ENCODE measurements at places on chromosomes 16 and 17.

GRCh38 chr17:30475206-30475605 lies 2.0 kb upstream of the GOSR1 start:
- no peak for DNase-seq

- no peak for DNase-seq
Observed at GRCh38 chr16:12590963-12591362, 212.7 kb downstream of the CPPED1 start.

GRCh38 chr17:72456075-72456474 lies 335.3 kb downstream of the SOX9 start:
- DNase-seq: no peak

- no peak for DNase-seq
Observed at GRCh38 chr17:752620-753219, 656 bp upstream of the GEMIN4 start.

GRCh38 chr16:5066511-5066910 lies 755 bp upstream of the C16orf89 start:
- no peak for DNase-seq

DNA sequence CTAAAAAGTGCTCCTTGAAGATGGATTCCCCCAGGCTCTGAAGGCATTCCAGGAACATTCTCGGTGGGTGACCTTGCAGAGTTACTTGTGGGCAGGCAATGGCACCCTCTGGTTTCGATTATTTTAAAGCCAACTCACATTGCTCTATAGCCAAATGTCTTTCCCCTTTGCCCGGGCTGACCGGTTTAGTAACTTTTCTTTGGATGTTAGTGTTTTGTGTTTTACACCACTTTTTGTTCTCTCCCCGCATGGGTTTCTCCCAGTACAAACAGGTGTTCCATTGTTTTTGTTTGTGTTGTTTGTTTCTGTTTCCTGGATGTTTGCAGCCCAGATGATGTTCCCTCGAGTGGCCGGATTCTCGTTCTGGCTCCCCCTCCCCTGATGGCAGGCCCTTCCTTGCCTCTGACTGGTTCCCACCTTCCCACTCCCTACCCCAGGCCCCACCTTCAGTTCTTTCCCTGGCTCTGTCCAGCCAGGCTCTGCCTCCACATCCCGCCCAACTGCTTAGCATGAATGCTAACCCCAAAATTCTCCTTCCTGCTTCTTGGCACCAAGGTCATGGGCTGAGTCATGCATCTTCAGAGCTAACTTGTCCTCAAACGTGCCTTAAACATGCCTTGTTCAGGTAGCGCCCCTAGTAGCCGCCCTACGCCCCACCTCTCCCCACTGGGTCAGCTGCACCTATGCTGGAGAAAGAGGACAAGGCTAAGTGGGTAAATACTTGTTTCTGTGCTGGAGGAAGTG lies 40.6 kb downstream of the ELAC2 start:
- no peak for DNase-seq

DNA sequence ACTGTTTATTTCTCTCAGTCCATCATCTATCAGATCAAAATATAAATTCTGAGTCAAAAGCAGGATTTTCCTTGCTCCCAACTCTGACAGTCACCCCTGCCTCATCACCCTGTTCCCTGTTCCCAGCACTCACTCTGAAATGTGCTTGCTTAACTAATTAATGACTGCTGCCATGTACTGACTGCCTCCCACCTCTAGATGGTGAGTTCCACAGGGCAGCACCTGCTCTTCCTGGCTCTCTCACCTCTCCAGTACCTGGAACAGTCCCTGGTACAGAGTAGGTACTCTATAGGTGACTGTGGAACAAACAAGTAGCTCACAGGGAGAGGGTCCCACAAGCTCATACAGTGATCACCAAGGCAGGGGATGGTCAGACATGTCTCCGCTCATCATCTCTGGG lies 114.3 kb upstream of the C16orf82 start:
- no peak for DNase-seq

Data from stimulated activated CD4-positive, alpha-beta T cell treated with anti-CD3 and anti-CD28 coated beads, Interleukin-12 subunit alpha, Interleukin-12 subunit beta, amount 100 ng/mL, for 24 hours (primary cell).